Endothelial cell (in vitro differentiated cells): ENCODE measurements at places on chromosomes 3 and 15. TPM values are rescaled to one million over a fixed set of nuclear protein-coding genes. Genes with fewer than 3 reads are reported as not detected.

ALDH1L1 gene
- not detected for total RNA-seq

CCDC39 gene
- 0.46 TPM for total RNA-seq

SEMA3G gene
- 175 TPM for total RNA-seq

ADIPOQ gene
- total RNA-seq: not detected

CNTN6 gene
- not detected for total RNA-seq

AAGAB gene
- total RNA-seq: 40.6 TPM

IL5RA gene
- total RNA-seq: not detected

GADL1 gene
- total RNA-seq: not detected

PATL2 gene
- total RNA-seq: 0.69 TPM
